ENCODE measurements at places on chromosomes 3 and 15.

DNA sequence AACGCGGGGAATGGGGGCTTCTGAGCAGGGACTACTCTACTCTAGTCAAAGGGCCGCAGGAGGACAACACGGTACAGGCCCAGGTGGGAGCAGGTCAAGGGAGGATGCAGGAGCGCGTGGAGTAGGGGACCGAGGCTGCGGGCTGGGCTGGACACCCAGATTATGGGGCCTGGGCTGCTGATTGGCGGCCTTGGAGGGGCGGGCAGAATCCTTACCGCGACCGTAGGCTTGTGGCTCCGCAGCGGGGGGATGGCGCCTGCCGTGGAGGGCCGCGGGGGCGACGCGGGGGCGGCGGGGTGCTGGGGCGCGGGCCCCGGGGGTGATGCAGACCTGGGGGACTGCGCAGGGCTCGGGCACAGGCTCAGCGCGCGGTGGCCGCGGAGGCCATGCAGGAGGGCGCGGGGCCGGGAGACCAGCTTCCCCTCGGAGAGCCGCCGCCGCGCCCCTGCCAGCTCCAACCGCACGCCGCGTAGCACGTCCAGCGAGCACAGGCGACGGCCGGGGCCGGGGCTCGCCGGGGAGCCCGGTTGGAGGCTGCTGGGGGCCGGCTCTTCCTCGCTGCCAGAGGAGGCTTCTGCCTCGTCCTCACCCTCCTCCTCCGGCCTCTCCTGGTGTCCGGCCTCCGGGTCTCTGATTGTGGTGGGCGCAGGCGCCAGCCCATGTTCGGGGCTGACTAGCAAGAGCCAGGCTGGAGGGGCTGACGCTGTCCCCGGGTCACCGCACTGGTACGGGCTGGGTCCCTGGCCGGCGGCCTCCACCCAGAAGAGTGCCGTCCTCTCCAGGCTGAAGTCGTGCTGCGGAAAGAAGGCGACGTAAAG is 12.9 kb downstream of the UBAP1L start:
- no peak for DNase-seq

DNA sequence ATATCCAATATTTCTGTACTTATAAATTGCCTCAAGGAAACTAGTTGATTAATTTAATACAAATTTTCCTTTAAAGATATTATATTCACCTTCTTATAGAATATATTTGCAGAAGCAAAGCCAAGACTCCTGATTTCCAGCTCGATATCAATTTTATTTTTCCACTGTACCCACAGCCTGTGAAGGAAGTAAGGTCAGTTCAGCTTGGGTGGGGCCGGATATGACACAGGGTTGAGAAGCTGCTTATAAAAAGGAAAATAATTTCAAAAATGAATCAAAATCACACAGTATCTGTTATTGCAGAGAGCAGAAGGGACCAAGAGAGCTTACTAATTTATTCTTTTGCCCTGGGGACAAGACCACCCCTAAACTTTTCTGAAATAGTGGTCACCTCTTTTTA is 491.4 kb downstream of the TUSC7 start:
- DNase-seq, result no peak

DNA sequence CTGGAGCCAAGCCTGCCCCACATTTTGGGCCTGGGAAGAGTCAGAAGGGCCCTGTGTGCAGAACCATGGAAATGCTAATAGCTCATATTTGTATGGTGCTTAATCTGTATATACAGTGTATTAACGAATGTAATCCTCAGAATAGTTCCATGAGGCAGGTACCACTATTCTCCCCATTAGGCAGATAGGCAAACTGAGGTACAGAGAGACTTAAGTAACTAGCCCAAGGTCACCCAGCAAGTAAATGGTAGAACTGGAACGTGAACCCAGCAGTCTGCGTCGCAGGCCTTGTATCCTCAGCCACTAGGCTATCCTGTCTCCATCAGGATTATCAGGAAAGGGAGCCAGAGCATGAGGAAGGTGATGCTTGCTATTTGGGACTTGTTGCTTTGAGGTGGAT is 28.0 kb upstream of the GLCE start:
- no peak for DNase-seq

- DNase-seq, result peak; percentile 50
Observed at GRCh38 chr3:133540896-133541674, 32.4 kb upstream of the CDV3 start.

DNA sequence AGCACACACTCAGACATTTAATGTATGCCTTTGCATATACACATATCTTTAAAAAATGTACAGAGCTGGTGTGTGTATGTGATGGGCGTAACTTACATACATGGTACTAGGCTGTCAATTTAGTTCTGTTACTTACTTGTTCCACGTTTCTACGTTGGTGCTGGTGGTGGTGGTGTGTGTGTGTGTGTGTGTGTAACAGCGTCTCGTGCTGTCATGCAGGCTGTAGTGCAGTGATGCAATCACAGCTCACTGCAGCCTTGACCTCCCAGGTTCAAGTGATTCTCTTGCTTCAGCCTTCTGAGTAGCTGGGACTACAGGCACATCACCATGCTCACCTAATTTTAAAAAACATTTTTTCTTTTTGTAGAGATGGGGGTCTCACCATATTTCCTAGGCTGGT is 64.2 kb downstream of the ISG20 start:
- DNase-seq, result no peak

GRCh38 chr15:81511138-81511537 is 137.1 kb upstream of the TMC3 start:
- no peak for DNase-seq

DNA sequence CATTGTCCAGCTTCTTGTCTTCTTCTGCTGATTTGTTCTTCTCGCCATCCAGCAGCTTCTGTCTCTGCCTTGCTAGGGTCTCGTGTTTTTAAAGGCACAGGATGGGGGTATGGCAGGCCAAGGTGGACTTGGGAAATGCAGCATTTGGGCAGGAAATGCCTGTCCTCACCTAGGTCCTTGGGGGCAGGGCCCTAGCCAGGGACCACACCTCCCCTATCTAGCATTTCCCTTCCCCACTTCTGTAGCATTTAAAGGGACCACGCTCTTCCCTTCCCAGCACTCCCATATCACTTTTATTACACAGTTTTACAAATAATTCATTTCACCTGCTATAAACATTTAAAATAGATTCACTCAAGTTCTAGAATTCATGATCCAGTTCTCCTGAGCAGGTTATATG is 315.4 kb upstream of the LMCD1 start:
- DNase-seq, result no peak

DNA sequence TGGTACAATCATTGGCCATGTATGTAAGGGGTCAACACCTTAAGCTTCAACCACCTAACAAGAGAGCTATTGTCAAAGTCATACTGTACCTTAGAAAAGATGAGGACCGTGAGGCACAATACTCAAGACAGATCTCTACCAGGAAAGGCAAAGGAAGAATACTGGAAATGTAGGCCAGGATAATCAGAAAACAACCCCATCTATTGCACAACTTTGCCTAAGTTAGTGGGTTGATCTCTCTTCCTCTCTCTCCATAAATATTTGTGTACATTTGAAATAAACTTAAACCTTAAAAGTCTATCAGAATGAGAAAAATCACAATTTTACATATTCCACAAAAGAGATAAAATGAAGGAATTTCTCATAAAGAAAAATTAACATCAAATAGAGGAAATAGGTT is 556.9 kb downstream of the MECOM start:
- no peak for DNase-seq

- peak; percentile 82 for DNase-seq
Observed at GRCh38 chr15:39587096-39587721, 6.3 kb downstream of the THBS1 start.

- DNase-seq, result no peak
Observed at GRCh38 chr3:126146034-126146433, 34.4 kb downstream of the ALDH1L1 start.

GRCh38 chr3:168269001-168269400 is 173.3 kb upstream of the GOLIM4 start:
- DNase-seq, result no peak

DNA sequence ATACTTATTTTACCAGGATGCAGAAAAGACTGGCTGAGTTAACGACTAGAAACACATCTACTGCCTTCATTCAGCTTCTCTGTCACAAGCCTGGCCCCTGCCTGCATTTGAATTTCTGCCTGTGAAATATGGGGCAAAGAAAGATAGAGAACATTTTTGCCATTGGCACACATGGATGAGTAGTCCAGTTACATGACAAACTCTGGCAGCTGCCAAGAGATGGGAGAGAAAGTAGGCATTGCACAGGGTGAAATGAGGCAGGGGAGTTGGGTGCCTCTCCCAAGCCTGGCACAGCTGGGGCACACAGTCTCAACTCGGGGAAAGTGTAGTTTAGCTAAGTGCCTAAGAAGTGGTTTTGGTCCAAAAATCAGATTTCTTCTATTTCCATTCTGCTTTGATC is 24.0 kb downstream of the ANXA2 start:
- DNase-seq, result no peak

- DNase-seq, result no peak
Observed at GRCh38 chr3:177451301-177451750, 254.0 kb upstream of the TBL1XR1 start.

- DNase-seq, result no peak
Observed at GRCh38 chr3:121274411-121274810, 271.4 kb downstream of the POLQ start.

DNA sequence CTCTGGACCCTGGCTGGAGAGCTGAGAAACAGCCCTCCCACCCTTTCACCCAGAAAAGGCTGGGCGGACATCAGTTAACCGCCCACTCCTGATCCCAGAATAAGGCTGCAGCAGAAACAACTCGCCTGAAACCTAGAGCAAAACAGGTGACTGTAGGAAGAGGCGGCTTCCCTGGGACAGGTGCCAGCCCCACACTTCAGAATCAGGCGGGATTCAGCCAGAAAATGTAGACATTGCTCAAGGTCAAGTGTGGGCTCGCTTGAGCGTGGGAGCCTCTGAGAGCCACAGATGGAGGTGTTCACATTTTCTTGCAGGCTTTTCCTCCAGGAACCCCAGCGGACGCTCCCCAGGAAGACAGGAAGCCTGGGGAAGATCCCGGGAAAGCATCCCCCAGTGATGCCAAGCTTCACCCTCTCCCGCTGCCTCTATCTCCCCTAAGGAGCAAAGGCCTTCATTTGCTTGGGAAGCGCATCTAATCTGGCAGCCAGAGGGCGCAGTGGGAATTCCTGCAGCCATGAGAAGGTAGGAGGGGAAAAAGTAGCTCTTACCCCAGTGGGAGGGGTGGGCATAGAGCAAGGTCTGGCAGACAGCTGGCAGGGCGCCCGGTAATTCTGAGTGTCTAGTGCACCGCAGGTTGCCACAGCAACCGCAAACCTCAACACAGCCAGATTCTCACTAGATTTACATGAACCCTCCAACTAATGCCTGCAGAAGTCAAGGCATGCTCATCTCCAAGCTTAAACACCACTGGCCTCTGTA is 77.7 kb downstream of the OCA2 start:
- no peak for DNase-seq

DNA sequence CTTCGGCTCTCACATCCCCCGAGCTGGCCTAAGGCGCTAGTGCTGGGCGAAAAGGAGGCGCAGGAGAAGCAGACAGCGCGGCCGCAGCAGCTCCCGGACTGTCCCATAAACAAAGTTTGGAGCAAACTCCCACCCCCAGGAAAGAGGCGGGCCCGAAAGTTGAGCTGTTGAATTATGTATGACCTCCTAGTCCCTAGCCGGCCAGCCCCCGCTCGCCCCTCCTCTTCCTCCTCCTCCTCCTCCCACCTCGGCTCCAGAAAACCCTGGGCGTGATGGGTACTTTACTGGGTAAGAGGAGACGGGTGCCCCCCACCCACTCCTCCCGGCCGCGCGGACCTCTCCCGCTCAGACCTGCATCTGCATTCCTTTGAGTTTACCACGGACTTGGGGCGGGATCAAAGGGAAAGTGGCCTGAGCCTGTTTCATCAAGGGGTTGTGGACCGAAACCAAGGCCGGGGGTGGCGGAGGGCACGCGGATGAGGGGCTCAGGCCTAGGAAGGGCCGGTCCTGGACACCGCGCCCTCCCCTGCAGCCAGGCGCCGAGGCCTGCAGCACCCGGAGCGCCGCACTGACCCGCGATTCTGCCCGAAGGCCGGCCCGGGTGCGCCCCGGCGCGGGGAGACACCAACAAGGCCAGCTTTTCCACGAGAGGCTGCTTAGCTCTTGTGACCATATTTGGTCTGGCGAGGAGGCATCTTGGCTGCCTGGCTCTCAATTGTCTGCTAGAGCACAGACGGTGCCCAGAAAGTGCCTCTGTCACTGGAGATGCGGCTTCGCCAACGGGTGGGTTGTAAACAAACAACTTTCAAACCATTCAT is at the start of gene WWTR1:
TSS of gene WWTR1 (minus strand) at position 100 of the 818 bp plus-strand sequence. CDS start 719 bp downstream, outside the sequence.
- peak; percentile 95 for DNase-seq

- no peak for DNase-seq
Observed at GRCh38 chr15:83694536-83694935, 40.6 kb downstream of the ADAMTSL3 start.

- no peak for DNase-seq
Observed at GRCh38 chr3:137008131-137008530, 50.3 kb downstream of the IL20RB start.

DNA sequence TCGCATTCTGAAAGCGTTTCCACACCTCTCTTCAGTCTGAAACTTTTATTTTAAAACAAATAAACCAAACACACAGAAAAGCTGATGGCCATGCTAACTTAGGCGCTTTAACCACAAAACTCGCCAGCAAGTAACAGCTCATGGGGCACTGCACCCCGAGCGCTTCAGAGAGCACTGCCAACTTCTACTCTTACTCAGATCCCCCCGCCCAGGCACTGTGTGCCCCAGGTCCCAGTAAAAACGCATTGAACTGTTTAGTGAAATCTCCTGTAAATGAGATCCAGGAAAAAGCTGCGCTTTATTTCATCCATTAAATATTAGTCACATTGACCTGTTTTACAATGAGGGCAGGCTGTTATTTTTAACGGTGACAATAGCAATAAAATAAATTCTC is 99.7 kb downstream of the LRIG1 start:
- DNase-seq, result no peak

- no peak for DNase-seq
Observed at GRCh38 chr15:101062063-101062462, 142.9 kb downstream of the LRRK1 start.

DNA sequence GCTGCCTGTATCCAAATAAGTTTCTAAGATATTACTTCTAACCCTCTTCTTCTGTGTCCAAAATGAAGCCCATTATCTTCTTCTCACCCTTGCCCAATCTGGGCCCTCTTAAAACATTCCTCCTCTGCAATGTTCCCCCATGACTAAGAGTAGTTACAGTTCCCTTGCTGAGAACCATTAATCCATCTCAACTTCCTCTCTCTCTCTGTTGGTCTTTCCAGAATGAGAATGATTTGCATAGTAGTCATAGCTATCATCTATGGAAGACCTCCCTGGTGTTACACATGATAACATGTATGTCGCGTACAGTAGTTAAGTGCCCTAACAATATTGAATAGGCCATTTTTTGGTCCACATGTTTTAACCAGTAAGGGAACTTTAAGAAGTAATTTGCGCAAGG is 177.9 kb downstream of the ANXA2 start:
- no peak for DNase-seq

GRCh38 chr3:180378496-180378895 is 223.5 kb upstream of the TTC14 start:
- no peak for DNase-seq

- no peak for DNase-seq
Observed at GRCh38 chr3:189548053-189548452, 83.1 kb upstream of the TP63 start.

Data from HFFc6 (cell line).